ENCODE measurements at places on chromosomes 5 and 9.

DNA sequence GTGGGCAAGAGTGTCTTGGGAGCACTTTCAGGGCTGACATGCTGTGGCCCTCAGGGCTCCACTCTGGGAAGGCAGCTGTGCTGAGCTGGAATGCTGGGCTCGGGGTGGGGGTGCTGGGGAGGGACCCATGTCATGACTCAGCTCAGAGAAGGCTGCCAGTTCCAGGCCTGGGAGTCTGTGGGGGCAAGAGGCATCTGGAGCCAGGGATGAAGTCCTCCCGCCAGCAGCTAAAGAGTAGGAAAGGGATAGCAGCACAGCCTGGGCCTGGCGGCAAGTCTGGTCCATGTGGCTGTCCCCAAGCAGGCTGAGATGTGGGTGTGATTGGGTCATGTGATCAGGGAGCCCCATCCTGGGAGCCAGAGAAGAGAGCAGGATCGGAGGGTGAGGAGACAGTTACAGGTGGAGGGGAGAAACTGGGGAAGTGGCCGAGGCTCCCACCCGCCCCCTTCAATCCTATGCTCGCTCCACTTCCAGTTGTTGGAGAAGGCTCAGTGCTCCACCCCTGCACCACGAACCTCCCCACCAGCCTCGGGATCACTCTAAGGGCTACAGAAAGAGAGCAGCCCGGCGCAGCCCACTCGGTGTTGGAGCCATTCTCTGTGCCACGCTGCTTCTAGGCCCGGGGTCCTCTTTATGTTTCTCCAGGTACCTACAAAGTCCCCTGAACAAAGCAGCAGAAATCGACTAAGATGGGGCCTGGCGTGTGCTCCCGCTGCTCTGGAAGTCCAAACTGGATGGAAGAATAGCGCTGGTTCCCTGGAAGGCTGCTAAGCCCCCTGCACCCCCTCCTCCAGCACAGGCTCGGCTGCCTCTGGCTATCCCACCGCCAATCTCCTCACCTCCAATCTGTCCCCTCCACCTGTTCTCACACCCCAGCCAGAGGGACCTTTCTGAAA is 12.0 kb downstream of the PDGFRB start:
- peak; percentile 87 for DNase-seq

DNA sequence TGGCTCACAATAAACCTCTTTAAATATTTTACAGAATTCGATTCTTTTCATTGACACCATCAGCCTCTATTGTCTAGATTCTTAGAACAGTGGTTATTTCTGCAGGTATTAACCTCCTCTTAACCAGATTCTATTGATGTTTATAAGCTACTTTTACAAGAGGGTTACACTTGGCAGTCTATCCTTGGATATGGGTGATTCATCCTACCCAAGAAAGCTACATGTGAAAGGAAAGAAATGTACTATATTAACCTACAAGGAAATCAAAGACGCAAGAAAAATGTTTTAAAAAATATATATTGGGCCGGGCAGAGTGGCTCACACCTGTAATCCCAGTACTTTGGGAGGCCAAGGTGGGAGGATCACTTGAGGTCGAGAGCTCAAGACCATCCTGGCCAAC is 16.7 kb downstream of the SLC25A25 start:
- DNase-seq, result no peak

- no peak for DNase-seq
Measured at GRCh38 chr5:1443171-1443570, 2.1 kb downstream of the SLC6A3 start.

DNA sequence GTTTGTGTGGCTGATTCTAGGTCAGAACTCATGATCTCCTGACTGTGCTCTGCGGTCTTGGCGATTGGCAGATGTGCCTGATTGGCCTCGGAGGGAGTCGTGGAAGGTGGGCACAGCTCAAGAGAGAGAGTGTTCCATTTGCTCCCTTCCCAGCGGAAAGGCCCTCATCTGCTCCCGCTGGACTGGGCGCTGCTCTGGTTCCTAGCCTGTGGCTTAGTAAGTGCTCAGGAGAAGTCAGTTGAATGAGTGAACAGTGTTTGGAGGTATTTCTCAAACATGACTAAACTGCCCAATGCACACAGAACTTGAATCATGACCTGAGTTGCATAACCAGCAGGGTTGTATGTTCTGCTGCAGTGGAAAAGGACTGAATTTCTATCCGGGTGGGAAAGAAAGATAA is 120.2 kb upstream of the PITX1 start:
- no peak for DNase-seq

Data from ovary (tissue), 10 donors.